ENCODE measurements at places on chromosomes 7 and 10.

- H3K27ac ChIP-seq, result no peak overlapping the region
- no peak for DNase-seq
- H3K27me3 ChIP-seq, result no peaks in the 10 kb centered on the region
Measured at GRCh38 chr7:25073451-25073850, 51.6 kb downstream of the CYCS start.

DNA sequence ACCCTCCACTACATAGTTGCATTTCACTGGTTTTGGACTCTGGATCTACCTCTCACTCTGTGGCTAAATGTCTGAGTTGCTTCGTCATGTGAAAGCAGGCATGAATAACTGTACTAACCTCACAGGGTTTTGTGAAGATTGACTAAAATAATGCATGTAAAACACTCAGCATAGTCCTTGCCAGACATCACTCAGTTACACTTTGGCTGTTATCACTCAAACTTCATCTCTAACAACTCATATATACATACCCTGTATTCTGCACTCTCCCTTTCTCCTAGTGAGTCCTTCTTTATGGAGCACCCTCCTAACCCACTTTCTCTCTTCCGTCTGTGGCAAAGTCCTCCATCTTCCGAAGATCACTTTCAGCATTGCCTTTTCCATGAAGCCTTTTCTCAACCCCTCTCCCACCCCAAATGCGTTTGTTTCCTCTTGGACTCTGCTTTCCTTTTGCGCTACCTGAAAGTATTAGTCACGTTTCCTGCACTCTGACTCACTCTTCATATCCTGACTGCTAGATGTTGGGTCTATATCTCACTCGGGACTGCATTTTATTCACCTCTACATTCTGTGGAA lies 72.6 kb downstream of the OSBPL3 start:
- H3K27me3 ChIP-seq, result no peaks in the 10 kb centered on the region
- peaks cover 60% of the 10 kb centered on the region for H3K4me1 ChIP-seq
- H3K4me3 ChIP-seq, result peak overlapping the region; percentile 9
- no peaks in the 10 kb centered on the region for H3K36me3 ChIP-seq
- no peak for DNase-seq

- DNase-seq, result peak; percentile 58
- no peaks in the 10 kb centered on the region for H3K36me3 ChIP-seq
- no peak overlapping the region for H3K27ac ChIP-seq
- peaks cover 15% of the 10 kb centered on the region for H3K4me1 ChIP-seq
- peak overlapping the region; percentile 66 for H3K4me3 ChIP-seq
Measured at GRCh38 chr10:114821915-114822443, 399 bp downstream of the FHIP2A start.

- H3K4me3 ChIP-seq, result no peak overlapping the region
- no peak for DNase-seq
- no peaks in the 10 kb centered on the region for H3K4me1 ChIP-seq
- peaks cover 94% of the 10 kb centered on the region for H3K36me3 ChIP-seq
- no peak overlapping the region for H3K27ac ChIP-seq
Measured at GRCh38 chr10:26516540-26517101, 78.5 kb downstream of the APBB1IP start.

- no peak for DNase-seq
- H3K4me1 ChIP-seq, result peaks cover 7% of the 10 kb centered on the region
- no peak overlapping the region for H3K4me3 ChIP-seq
- no peaks in the 10 kb centered on the region for H3K27me3 ChIP-seq
Measured at GRCh38 chr10:73887294-73888039, 13.1 kb upstream of the CAMK2G start.
